ENCODE measurements at places on chromosomes 1 and 21.

DNA sequence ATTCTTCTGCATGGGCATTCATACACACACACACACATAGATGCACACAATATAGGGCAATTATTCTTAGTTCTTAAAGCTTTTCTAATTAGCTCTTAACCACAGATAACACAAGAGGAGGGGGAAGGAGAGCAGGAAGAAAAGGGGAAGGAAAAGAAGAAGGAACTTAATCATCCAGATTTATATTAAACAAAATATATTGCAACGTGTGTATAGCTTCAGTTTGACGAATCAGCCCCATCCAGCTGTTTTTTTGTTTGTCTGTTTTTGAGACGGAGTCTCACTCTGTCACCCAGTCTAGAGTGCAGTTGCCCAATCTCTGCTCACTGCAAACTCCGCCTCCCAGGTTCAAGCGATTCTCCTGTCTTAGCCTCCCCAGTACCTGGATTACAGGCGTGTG lies 21.7 kb upstream of the ANKRD13C start:
- DNase-seq: no peak

DNA sequence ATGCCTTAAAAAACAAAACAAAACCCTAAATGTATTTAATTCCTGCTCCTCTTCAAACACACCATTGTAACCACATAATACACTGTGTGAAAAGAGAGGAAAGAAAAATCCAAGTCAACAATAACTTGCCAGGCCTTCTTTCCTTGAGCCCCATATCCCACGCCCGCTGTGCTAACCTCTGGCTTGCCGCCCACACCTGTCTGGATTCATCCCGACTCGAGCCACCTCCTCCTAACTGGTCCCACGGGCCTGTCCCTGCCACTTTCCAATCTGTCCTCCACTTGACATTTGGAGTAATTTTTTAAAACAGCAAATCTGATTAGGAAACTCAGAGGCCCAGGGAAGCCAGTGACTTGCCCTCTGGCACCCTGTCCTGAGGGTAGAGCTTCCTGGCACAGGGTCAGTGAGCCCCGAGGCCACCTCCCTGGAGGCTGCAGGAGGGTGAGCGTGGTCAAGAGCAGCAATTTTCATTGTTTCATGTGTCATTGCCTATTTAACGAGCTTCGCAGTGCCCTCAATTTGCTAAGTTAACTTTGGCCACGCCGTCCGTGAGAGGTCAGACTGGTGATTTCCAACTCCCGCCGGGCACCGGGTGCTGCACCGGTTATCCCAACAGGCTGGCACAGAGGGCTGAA lies 54.1 kb downstream of the B3GALT5 start:
- no peak for DNase-seq

DNA sequence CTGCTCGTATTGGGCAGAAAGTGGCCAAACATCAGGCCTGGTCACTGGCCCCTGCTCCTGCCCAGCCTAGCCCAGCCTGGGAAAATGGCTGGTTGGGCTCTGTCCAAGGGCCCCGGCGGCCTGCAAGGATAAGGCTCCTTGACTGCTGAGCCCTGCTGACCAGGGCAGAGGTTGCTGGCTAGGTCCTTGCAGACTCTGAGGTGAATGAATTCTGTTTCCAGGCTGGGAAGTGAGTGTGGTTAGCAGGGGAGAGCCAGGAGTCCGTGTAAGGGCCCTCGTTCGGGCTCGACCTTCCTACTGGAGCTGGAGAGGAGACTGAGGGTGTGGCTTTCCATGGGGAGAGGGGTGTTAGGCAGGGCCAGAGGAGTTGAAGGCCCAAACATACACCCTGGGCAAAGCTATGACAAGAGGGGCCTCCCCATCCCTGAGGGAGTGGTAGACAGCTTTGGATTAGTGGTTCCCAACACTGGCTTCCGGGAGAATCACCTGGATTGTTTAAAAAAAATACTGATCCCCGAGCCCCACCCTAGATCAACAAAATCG lies 20.6 kb downstream of the CSF1 start:
- no peak for DNase-seq

- DNase-seq: no peak
Measured at GRCh38 chr1:14113841-14114567, 414.0 kb downstream of the PRDM2 start.

GRCh38 chr1:200979574-200980451 lies 43.7 kb downstream of the KIF21B start:
- DNase-seq: no peak

DNA sequence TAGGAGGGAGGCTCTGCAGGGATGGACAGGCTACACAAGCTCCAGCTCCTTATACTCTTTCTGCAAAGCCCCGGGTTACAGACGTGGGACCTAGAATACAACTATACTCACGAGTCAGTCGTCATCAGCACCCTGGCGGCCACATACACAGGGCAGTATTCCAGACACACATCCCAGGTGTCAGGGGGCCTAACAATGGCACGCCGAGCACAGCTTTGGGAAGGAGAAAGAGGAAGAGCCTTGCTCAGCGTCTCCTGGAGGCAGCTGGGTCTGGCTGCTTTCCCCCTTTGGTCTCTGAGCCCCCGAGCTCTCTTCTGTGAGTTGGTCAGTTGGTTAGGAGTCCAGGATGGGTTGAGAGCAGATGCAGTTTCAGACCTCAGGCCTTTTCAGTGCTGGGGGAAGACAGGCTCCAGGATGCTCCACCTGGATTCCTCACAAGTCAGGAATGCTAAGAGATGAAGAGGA lies 4.5 kb upstream of the POU3F1 start:
- DNase-seq: no peak

DNA sequence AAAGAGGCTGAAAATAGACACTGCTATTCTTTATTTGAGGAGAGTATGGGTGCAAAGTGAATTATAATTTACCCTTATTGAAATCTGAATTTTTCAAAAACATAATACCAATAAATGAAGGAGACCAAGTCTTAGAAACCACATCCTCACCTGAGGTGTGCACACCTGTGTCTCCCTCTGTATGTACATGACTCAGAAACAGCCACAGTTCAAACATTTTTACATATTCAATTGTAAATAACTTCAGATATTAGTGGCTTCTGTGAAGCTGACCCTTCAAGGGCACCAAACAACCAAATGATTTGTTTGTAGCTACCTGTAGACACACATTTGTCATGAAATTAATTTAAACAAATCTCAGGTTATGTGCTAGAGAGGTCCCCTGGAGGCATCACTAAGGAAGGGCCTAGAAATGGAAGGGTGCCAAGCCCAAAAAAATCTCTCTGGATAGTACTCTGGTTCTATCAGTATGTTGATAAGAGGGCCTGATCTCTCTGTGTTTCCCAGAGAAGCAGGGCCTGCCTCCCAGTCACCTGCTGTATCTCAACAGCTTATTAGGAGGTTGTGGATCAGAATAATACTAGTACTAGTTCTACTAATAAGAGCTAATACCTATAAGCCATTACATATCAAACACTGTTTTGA lies 28.1 kb downstream of the ERI3 start:
- DNase-seq: no peak

All from NCI-H1417 treated with DMSO at 0.1 percent for 48 hours (cell line).